ENCODE measurements at places on chromosomes 7 and 10.

DNA sequence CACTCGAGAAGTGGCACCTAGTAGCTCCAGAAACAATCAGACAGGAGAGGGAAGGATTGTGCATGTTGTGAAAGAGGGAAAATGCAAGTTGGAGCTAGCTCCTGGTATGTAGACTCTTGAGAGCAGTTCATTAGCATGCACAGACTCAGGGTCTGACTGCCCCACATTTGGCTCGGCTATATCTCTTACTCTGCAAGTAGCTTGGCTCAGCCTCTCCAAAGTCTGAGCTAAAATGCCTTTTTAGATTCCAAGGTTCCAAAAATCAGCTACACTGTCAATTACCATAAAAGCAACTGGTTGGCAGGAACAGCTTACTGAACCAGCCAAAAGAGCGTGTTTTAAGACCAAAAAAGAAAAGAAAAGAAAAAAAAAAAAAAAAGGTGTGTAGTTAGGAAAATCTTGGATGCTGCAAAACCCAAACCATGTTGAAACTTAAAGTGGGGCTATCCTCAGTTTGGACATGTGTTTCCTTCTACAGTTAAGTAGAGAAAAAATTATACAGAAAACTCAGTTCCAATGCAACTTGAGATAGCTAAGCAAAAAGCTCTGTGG lies 65.5 kb downstream of the MKX start:
- DNase-seq = no peak

- DNase-seq = no peak
These were observed 70.9 kb upstream of the GRID1 start for GRCh38 chr10:86437447-86437846.

- DNase-seq = no peak
These were observed 53.0 kb upstream of the OPALIN start for GRCh38 chr10:96411716-96412320.

GRCh38 chr10:132785723-132786475 lies at the start of gene NKX6-2:
TSS of gene NKX6-2 (minus strand) at chr10:132786147. CDS start at chr10:132785948, 199 bp downstream.
- no peak for DNase-seq

DNA sequence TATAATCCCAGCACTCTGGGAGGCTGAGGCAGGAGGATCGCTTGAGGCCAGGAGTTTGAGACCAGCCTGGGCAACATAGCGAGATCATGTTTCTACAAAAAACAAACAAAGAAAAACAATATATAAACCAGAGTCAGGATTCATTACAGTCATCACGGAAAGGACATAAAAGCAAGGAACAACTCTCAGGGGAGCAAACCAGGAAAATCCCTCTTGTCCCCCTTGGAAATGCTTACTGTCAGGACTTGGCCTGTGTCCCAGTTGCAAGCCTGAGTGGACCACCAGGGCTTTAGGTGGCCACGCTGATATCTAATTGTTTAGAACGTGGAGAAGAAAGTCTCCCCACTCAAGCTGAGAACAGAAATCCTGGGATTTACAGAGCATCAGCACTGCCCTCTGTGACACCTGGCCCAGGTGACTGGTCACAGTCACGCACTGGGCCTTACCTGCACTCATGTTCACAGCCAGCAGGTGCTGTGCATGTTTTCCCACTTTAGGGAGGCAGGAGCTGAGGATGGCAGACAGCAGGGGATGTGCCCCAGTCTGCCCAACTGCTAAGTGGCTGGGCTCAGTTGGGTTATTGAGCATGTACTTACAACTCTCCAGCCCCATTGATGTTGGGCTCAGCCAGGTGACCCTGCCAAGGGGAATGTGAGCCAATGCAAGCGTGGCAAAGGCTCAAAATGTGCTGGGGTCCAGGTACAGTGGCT lies 60.9 kb downstream of the TMEM130 start:
- DNase-seq = no peak

Data from keratinocyte (primary cell).